ENCODE measurements at places on chromosomes 5 and 9. TPM values are rescaled to one million over a fixed set of nuclear protein-coding genes. Genes with fewer than 3 reads are reported as not detected.

Gene PLPP7
- 5.9 TPM for total RNA-seq

Gene GARIN3
- total RNA-seq: not detected

- no peak for DNase-seq
Measured at GRCh38 chr9:36864491-36865410, 169.3 kb downstream of the PAX5 start.

- DNase-seq: no peak
Measured at GRCh38 chr9:113158446-113158845, 7.6 kb downstream of the SLC31A2 start.

DNA sequence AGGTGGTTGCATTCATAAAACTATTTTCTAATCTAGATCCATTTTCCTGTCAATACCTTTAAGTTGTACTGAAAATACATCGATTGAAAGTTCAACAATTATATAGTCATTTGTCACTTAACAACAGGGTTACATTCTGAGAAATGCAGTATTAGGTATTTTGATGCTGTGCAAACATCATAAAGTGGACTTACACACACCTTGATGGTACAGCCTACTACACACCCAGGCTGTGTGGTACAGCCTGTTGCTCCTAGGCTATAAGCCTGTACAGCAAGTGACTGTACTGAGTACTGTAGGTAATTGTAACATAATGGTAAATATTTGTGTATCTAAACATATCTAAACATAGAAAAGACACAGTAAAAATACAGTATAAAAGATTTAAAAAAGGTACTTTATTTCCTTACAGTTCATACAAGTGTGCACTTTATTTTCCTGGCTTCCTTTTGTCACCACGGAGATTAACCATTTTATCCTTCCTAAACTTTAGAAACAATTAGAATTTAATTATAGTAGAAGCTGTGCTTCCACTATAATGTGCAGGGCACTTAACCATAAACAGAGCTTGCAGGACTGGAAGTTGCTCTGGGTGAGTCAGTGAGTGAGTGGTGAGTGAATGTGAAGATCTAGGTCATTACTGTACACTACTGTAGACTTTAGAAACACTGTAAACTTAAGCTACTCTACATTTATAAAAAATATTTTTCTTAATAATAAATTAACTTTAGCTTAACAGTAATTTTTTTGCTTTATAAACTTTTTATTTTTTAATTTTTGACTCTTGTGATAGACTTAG, 42.9 kb upstream of the MEF2C start:
- DNase-seq: no peak

GRCh38 chr5:33043343-33043997, 332.3 kb downstream of the NPR3 start:
- no peak for DNase-seq

- DNase-seq: no peak
Measured at GRCh38 chr5:76565009-76565408, 58.2 kb downstream of the F2RL2 start.

DNA sequence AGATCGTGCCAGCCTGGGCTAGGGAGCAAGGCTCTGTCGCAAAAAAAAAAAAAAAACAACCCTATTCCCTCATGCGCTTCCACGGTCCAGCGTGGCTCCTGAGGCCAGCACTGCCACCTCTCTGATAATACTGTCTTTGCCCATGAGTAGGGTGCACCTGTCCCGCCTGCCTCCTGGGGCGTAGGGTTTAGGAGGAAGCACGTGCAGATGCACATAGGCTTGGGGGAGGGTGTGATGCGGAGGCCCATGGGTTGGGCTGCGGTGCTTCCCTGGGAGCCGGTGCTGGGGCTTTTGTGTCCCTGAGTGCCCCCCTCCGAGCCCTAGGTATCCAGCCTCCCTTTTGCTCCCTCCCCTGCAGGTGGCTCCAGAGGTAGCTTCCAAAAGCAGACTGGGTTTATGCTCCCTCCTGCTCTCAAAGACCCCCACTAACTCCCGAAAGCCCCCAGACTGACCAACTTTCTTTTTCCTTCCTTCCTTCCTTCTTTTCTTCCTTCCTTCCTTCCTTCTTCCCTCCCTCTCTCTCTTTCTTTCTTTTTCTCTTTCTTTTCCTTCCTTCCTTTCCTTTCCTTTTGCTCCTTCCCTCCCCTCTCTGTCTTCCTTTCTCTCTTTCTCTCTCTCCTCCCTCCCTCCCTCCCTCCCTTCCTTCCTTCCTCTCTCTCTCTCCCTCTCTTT, 12.8 kb downstream of the FGFR4 start:
- no peak for DNase-seq

DNA sequence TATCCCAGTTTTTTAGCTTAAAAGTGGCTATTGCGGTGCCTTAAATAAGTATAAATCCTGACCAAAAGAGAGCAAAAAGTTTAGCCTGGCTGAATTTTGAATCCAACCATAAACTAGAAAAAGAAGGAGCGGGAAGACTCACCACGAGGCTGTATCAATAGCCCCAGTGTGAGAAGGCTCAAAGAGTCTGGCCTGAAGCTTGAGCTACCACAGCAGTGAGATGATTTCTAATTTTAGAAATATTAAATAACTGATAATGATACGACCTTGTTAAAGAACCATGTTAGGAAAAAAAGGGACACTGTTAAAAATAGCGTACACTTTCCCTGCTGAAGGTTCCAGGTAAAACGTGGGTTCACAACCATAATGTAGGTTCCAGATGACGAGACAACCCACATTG, 134.1 kb upstream of the ZNF462 start:
- DNase-seq: no peak
